ENCODE measurements at places on chromosomes 2 and 18.

- no peak for DNase-seq
These were observed 43.6 kb downstream of the EFEMP1 start for GRCh38 chr2:55879976-55880375.

- DNase-seq = no peak
These were observed 337.1 kb upstream of the MMADHC start for GRCh38 chr2:149924549-149925213.

GRCh38 chr2:3827673-3828575, 124.5 kb downstream of the DCDC2C start:
- no peak for DNase-seq

DNA sequence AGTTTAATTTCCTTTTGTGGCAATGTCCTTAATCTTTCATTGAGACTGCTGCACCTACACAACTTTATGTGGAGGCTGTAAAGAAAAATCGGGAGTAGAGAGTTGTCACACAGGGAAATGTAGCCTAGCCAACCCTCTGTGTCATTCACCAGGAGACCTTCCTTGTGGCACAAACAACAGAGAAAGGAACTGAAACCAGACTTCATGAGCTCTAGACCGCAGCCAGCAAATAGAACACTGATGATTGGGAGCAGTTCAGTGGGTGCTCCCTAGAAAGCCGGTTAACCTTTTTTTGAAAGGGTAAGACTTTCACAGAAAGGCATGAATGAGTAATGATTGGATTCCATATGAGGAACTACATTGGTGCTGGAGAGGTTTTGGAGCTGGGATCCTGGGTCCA, 1752.4 kb upstream of the CELF4 start:
- DNase-seq = no peak

GRCh38 chr18:44537526-44537925, 143.2 kb upstream of the SETBP1 start:
- DNase-seq = no peak

- DNase-seq = no peak
These were observed 74.0 kb downstream of the IL1R2 start for GRCh38 chr2:102065675-102066252.

DNA sequence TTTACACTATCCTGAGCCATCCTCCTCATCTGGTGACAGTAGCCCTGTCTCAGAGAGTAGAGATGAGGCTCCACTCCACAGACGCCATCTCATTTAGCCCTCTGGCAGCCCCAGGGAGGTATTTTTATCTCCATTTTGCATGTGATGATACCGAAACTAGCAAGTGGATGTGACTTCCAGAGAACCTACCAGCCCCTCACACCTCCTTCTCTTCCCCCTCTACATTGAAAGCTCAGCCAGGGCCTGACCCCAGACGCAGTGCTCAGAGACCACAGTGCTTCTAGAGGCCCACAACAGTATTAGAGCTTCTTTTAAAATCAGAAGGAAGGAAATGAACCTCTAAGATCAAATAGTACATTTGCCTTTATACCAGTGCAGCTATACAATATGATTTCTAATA, 8.3 kb downstream of the GYPC start:
- no peak for DNase-seq

DNA sequence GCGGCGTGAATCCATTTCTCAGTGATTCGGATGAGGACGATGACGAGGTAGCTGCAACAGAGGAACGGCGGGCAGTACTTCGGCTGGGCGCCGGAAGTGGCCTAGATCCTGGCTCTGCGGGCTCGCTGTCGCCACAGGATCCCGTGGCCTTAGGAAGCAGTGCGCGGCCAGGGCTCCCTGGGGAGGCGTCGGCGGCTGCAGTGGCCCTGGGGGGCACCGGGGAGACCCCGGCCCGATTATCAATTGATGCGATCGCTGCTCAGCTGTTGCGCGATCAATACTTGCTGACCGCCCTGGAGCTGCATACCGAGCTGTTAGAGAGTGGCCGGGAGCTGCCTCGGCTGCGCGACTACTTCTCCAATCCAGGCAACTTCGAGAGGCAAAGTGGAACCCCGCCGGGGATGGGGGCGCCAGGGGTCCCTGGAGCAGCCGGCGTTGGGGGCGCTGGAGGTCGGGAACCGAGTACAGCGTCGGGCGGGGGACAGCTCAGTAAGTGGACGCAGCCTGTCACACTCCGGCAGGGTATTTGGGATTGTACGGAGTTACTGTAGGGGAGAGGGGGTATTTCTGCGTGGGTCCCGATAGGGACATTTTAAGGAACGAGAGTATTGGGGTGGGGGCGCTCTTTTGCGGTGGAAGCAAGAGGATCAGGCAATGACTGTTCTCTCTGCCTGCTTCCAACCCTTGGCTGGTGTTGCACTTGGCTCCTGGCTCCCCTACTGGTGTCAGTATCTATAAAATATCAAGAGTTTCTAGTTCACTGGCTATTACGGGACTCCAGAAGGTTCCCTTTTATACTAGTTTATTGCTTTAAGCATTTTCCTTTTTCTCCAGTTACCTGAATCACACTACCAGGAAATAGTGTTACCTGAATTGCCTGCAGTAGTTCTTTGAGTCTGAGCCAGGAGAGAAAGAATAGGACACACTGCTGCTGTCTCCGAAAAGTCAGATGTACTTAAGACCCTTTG, 772 bp downstream of the RELCH start:
- DNase-seq = no peak

GRCh38 chr2:129015397-129016285, 697.0 kb upstream of the HS6ST1 start:
- DNase-seq = no peak

DNA sequence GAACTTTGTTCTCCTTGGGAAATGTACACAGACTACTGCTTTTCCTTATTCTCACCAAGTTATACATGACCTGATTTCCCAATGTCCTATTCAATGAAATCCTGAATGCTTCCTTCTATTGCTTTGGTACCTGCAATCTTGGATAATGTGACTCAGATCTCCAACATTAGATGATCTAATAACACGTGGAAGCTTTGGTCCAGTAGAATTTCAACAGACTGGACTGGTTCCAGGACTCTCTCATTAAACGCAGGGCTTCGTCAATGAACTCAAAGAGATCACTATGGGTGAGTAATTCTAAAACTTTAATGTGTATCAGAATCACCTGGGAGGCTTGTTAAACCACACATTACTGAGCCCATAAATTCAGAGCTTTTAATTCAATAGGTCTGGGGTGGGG, 413.6 kb upstream of the KCNH7 start:
- DNase-seq = no peak

- DNase-seq = no peak
These were observed 157.6 kb upstream of the NRP2 start for GRCh38 chr2:205524656-205525055.

- no peak for DNase-seq
These were observed 230.6 kb upstream of the LRATD1 start for GRCh38 chr2:14401873-14402272.

- DNase-seq = no peak
These were observed 173.5 kb downstream of the LRP1B start for GRCh38 chr2:141957321-141957720.

Data from activated CD8-positive, alpha-beta memory T cell treated with anti-CD3 and anti-CD28 coated beads for 4 hours (primary cell).